HEK293T (cell line): ENCODE measurements at places on chromosomes 3 and 15.
A peak's percentile ranks its signal among the peaks of the same experiment; 100 is the strongest.

- DNase-seq = no peak
Observed at GRCh38 chr3:14804835-14805780, 13.7 kb upstream of the FGD5 start.

DNA sequence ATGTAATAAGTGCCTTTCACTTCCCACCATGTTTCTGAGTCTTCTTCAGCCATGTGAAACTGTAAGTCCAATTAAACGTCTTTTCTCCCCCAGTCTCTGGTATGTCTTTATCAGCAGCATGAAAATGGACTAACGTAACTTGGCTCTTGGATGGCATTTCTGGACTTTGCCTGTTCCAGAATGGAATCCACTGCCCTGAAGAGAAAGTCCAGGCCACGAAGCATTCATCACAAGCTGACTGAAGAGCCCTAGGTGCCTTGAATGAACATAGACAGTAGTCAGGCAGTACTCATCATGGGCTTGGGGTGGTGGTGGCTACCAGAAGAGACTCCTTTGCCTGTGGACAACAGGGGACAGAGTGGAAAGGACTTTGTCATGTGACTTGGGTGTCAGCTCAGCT lies 1505.0 kb downstream of the SI start:
- no peak for DNase-seq

GRCh38 chr3:185630182-185630622 lies 44.1 kb downstream of the SENP2 start:
- DNase-seq = no peak

GRCh38 chr3:16468002-16468335 lies 45.5 kb downstream of the RFTN1 start:
- no peak for DNase-seq

- DNase-seq = no peak
Observed at GRCh38 chr3:7920211-7920610, 581.4 kb upstream of the LMCD1 start.

- no peak for DNase-seq
Observed at GRCh38 chr3:152658977-152659720, 175.8 kb upstream of the P2RY1 start.

DNA sequence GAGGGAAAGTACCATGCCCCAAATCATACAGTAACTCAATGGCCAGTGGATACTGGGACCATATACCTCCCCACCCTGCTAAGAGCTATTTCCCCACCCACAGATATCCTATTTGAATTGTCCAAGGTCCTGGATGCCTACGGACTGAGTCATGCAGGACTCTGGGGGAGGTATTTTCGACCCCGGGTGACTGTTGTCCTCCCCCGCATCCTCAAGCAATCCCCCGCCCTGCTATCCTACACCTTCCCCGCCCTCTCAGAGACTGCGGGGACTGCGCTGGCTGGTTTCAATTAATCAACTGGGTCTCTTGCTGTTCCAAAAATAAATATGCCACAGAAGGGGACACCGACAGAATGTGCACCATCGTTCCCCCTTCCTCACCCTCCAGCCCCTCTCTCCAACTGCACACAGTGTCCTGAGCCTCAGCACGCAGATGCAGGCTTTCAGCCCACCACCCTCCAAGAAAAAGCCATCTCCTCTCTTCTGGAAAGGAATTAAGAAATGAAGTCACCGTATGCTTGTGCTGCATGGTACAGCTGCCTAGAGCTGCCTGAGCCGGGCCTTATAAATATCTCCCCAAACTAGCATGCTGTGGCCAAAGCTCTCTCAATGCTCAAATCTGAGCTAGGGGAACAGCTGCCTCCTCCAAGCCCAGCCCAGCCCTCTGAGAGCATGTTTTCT lies 8.1 kb downstream of the CAV3 start:
- DNase-seq = peak; percentile 20

DNA sequence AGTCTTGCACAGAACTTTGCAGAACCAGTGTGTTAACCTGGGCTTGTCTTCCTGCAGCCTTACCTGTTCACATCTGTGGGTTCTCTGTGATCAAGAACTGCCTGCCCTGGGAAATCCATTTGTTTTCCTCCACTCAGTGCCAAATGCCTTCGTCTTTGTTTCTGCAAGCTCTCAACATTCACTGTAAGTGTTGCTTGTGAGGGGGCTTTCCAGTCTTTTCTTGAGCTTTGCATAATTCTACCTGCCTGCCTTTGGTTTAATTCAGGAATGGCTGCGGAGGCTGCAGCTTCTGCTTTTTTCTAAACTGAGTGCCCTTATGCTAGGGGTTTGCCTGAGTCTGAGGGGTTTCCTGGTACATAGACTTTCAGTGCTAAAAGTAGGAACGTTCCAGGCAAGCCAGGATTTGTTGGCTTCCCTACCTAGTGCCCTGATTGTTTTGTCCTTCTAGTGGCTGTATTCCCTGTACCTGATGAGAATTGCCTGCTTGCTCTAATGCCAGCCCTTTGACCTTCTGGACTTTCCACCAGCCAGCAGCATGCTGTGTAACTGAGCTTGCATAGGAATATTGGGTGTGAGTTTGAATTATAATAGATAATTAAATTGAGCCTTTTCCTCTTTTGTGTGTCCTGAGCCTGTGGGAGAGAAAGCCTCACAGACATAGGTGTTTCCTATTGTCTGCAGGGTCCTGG lies 96.6 kb upstream of the CLSTN2 start:
- no peak for DNase-seq

DNA sequence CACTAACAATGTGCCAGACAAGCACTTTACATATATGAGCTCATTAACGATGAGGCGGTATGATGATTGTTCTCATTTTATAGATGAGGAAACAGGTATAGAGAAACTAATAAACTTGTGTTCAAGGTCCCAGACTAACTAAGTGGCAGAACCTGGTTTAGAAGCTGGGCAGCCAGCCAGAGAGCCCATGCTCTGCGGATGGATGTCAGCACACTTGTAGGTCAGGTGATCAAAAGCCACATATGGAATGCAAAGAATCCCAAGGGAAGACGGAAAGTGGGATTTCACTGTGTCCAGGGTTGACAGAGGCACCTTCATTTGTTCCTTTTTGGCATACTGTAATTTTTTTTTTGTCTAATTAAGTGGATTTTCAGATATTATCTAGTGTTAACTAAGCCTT lies 103.7 kb downstream of the EFL1 start:
- no peak for DNase-seq

DNA sequence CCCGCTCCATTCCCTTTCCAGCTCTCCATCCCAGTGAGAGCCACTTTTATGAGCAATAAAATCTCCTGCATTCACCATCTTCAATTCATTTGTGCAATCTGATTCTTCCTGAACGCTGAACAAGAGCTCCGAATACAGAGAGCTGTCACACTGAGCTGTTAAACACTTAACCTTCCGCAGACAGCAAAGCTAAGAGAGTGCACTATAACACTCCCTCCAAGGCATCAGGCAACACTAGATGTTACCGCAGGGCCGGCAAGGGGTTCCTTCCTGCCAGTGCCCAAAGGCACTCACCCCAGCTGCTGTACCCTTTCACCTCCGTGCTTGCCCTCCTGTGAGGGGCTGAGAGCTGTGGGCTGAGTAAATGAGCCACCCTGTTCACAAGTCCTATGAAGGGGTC lies 85.6 kb downstream of the BCHE start:
- DNase-seq = peak; percentile 15

DNA sequence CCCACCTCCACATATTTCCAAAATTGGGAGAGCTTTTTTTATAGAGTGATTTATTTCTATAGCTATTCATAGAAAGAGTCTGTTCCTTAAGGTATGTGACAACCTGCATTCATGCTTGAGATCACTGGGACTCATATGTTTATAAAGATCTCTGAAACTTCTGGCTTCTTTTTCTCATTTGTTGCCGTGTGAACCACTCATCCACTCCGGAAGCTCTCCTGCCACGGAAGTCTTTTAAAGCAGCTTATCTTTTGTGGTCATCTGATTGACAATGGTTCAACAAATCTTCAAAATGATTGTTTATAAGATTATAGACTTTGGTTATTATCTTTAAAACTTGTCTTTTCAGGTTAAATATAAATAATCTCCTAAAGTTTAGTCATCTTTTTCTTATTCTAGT lies 260.5 kb downstream of the C3orf38 start:
- DNase-seq = no peak

- no peak for DNase-seq
Observed at GRCh38 chr15:98514034-98514622, 134.2 kb upstream of the IGF1R start.

DNA sequence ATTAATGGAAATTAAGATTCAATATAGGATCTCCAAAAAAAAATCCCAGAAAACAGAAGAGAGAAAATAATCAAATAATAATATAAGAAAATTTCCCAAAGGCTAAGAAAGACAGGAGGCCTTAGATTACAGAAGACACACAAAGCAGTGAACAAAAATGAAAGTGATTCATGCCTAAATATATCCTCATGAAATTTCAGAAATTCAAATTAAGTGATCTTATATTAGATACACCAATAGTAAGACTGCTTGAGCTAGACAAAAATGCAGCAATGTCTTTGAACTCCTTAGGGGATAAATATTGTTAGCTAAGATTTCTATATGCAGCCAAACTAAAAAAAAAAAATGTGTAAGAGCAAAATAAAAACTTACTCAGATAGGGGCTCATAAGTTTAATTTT lies 44.6 kb upstream of the ARPP21 start:
- no peak for DNase-seq

- DNase-seq = no peak
Observed at GRCh38 chr15:88262064-88262463, 5.5 kb upstream of the NTRK3 start.

DNA sequence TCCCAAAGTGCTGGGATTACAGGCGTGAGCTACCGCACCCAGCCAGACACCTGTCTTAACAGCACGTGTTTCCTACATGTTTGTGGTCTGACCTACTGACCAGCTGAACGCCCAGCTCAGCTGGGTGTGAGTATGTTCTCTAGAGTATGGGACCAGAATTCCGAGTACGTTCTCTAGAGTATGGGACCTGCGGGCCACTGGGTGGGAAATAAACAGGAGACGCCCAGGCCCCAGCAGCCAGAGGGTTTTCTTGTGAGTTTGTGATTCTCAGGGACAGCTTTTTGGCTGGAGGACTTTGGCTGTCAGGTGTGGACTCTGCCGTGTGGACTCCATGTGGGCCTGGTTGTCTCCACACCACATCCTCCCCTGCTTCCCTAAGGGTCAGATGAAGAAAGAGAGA lies 87.3 kb downstream of the CHRD start:
- DNase-seq = no peak

DNA sequence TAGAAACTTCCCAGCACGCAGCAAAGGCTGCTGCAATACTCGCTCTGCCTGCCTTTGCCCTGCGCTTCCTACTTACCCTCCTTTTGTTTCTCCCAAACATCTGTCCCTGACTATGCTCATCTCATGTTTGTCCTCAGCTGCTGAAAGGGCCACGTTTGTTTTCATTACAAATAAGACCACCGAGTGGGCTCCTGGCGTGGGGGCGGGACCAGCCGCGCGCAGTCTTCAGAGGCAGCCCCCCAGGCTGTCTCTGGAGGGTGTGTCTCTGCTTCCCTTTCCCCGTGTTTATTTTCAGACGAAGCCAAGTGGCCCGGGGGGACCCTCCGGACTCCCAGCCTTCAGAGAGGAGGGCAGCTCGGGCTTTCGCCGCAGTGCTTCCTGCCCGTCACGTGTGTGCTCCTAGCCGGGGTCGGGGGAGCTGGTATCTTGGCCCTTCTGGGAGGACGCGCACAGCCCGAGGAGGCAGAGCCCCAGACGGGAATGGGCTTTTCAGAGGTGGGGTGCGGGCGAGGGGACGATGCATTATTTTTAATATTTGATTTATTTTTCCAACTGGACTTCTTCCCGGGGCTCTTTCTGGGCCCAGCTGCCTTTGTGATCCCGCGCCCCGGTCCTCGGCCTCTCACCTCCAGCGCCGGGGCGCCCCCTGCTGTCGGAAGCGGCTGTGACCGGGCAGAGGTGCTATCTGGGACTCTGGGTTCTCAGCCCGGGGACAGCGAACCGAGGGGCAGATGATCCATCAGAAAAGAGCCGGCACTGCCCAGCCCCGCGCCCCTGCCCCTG lies 70.0 kb upstream of the CGNL1 start:
- peak; percentile 81 for DNase-seq

DNA sequence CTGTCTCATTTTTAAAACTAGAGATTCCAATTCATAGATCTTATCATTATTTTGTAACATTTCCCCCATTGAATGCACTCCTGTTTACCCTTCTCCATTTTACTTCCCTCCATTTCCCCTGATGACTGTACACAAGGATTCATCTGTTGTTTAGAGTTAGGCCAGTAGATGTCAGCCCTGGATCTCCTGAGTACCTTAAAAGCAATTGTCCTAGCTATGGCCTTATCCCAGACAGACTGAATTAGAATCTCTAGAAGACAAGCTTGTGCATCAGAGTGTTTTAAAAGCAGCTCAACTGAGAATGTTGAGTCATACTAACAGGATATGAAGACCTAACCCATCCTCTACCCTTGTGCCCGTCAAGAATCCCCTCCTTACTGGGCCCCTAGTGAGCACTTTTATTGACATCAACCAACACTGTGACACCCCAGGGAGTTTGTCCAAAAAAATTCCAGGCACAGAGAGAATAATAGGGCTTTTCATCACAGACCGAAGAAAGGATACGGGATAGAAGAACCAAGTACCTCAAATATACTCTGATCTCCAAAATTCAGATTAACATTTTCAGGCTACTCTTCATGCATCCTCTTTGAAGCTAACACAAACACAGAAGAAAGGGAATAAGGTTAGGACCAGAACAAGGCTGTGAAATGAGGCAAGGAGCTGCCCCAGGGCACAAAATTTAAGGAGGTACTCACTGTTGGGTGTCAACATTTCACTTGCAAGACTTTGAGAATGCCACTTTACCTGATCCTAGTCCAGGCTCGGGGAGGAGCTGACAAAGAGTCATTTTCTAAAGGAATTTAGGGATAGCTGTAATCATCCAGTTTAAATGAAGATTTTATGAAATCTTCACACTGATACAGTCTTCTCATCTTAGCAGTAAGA lies 17.1 kb downstream of the ZBED2 start:
- DNase-seq = peak; percentile 16

DNA sequence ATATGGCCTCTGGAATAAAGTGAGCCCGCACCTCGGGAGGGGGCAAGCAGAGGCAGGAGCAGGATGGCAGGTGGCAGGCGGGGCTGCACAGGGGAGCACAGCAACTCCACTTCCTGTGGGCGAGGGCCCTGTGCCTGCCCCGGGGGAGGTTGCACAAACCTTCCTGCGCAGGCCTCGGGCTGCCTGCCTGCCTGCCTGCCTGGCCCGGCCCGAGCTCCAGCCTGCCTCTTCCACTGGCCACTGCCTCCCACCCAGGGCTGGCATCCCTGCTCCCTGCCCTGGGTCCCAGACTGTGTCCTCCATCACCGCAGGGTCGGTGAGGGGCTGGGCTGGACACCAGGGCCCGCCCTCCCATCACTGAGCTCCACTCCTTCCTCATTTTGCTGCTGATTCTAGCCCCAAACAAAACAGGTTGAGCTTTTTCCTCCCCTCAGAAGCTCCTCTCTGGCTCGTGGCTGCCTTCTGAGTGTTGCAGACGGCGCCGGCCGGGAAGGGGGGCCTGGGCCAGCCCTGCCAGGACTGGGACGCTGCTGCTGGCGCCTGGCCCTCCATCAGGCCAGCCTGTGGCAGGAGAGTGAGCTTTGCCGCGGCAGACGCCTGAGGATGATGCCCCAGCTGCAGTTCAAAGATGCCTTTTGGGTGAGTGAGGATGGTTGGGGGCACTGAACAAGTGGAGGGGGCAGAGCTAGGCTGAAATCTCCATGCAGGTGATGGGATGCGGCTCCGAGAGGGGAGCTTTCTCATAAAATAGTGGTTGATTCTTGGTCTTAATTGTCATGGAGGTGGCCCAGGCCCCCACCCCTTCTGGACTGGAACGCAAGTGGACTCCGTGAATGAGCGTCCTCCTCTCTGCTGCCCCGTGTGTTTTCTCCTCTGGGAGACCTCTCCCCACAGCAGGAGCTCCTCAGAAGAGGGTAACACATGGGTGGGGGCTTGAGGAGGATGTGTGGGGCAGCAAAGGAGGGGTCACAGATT lies at the start of gene PSTPIP1:
PSTPIP1 (plus strand) TSS at position 156 of the 975 bp plus-strand sequence; CDS start at position 604, 448 bp downstream.
- DNase-seq = no peak

- DNase-seq = no peak
Observed at GRCh38 chr15:51613951-51614350, 8.6 kb downstream of the DMXL2 start.
